ENCODE measurements at places on chromosomes 5 and 9.

- DNase-seq: no peak
Observed at GRCh38 chr9:128995791-128996190, 32.3 kb downstream of the SH3GLB2 start.

DNA sequence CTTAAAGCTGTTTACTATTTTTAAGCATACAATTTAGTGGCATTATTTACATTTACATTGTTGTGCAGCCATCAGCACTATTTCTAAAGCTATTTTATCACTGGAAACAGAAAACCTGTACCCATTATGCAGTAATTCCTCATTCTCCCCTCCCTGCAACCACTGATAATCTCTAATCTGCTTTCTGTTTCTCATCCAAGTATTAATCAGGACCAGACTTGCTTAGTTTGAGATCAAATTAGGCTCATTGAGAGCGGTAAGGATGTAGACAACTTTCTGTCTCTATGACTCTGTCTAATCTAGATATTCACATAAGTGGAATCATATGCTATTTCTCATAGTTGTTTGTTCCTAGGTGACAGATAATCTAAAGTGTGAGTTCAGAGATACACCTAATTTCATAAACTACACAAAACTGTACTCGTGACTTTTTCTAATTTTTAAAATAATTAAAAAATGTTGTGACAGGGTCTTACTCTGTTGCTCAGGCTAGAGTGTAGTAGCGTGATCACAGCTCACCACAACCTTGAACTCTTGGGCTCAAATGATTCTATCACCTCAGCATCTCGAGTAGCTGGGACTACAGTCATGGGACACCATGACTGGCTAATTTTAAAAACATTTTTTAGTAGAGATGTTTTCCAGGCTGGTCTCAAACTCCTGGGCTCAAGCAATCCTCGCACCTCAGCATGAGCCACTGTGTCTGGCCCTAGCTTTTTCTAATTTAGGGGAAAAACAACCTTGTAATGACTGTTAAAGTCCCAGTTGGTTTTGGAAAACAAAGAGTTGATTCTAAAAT, 37.6 kb downstream of the BDP1 start:
- DNase-seq: no peak

- DNase-seq: no peak
Observed at GRCh38 chr5:83001796-83002381, 75.3 kb downstream of the TMEM167A start.

- no peak for DNase-seq
Observed at GRCh38 chr5:179345433-179346321, at the start of gene ADAMTS2. Gene ADAMTS2, minus strand, starts transcription at chr5:179345461. Its CDS starts 133 bp downstream, at chr5:179345328.

DNA sequence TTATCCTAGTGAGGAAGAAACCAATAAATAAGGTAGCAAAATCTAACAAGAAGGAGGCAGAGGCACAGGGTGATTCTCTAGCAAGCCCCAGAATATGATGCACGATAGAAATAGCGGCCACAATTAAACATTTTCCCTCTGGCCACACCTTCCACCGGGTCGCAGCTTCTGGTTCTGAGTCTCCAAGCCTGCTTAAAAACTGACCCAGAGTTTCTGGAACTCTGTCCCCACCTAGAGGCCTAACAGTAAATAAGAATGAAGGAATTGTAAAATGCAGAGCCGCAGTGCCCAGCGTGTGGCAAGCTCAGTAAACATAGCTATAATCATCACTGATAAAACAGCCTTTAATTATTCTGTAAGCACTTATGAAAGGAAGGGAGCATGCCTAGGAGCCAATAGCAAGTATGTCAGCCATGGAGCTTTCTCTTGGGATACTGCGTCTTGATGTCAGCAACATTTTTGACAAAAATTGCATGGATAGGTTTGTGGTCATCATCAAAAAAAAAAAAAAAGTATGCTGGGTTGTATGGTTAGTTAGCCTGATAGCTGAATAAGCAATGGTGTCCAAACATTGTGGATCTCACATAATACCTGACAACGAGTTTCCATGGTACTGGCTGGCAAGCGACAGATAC, 465.5 kb downstream of the DNAH5 start:
- DNase-seq: no peak

GRCh38 chr5:56102889-56103288, 108.1 kb upstream of the IL6ST start:
- DNase-seq: no peak

GRCh38 chr9:5435912-5436311, 1.8 kb downstream of the PLGRKT start:
- no peak for DNase-seq

DNA sequence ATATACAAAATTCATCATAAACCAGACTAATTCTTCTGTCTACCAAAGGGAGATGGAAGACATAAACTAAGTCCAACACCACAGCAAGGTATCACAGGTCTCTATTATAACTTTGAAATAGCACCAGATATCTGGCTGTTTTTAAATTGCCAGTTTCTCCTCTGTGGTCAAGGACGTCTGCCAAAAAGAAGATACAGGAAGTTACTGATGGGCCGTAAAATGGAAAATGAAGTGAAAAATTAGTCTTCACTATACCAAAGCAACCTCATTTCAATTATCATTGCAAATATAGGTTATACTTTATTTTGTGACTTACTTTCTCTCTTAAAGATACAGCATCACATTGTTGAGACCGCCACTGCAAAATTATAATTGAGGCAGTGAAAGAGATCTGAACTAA, 225.5 kb downstream of the NDUFS4 start:
- no peak for DNase-seq

DNA sequence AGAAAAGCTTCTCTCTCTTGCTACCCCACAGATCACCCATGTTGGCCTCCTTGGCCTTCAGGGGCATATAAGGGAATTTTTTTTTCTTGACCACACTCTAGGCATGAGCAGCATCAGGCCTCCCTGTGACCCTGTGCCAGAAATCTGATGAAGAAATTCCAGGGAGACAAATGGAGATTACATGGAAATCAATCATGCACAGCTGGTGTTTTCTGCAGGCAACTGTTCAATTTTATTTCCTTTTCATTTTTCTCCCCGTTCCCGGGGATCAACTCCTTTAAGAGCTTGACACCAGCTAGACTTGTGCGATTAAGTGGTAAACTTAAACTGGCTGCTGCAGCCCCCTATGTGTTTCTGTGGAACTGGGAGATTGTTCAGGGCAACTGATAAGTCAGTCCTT, 59.3 kb downstream of the GALNT10 start:
- no peak for DNase-seq

DNA sequence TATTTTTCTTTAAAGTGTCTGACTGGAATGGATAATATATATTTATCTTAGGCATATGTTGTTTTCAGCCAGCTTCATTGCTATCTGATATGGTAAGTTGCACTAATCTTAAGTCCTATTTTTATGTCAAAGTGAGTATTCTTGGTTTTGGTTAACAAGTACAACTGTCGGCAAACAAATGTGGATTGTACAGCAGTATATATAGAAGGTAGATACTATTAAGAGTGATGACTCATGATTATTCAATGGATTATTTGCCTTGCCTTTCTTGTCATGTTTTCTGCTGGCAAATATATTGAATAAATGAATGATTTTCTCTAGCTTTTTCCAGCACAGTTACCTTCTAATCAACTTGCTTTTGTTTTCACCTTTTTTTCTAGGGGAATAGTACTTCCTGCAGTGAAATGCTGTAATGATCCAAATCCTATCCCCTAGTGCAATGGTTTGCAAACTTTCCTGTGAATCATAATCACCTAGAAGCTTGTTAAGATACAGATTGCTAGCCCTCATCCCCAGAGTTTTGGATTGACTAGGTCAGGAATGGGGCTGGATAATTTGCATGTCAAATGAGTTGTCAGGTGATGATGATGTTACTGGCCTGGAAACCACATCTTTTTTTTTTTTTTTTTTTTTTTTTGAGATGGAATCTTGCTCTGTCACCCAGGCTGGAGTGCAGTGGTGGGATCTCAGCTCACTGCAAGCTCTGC, 60.8 kb upstream of the ARRDC3 start:
- DNase-seq: no peak

DNA sequence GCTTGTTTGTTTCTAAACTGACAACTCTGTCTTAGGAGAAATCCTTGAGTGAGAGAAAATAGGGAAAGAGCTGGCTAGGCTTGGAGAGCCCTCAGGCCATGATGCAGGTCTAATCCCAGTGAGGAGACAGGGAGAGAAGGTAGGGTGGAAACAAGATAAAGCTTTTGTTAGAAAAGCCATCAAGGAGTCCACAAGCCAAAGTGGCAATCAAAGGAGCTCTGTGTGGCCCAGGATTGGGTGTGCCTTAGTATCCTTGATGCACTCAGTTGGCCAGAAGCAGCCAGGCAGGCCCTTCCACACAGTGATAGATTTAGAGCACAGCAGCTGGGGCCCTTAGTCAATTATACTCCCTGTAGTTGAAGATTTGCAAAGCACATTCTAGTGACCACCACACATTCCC, 73.9 kb downstream of the ALDH7A1 start:
- no peak for DNase-seq

DNA sequence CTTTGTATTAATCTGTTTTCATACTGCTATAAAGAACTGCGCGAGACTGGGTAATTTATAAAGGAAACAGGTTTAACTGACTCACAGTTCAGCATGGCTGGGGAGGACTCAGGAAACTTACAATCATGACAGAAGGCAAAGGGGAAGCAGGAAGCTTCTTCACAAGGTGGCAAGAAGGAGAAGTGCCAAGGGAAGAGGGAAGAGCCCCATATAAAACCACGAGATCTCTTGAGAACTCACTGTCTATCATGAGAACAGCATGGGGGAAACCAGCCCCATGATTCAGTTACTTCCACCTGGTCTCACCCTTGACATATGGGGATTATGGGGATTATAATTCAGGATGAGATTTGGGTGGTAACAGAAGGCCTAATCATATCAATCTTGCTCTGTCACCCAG, 60.9 kb upstream of the CHD1 start:
- DNase-seq: no peak

GRCh38 chr9:99360026-99360425, 137.9 kb downstream of the SEC61B start:
- DNase-seq: no peak

DNA sequence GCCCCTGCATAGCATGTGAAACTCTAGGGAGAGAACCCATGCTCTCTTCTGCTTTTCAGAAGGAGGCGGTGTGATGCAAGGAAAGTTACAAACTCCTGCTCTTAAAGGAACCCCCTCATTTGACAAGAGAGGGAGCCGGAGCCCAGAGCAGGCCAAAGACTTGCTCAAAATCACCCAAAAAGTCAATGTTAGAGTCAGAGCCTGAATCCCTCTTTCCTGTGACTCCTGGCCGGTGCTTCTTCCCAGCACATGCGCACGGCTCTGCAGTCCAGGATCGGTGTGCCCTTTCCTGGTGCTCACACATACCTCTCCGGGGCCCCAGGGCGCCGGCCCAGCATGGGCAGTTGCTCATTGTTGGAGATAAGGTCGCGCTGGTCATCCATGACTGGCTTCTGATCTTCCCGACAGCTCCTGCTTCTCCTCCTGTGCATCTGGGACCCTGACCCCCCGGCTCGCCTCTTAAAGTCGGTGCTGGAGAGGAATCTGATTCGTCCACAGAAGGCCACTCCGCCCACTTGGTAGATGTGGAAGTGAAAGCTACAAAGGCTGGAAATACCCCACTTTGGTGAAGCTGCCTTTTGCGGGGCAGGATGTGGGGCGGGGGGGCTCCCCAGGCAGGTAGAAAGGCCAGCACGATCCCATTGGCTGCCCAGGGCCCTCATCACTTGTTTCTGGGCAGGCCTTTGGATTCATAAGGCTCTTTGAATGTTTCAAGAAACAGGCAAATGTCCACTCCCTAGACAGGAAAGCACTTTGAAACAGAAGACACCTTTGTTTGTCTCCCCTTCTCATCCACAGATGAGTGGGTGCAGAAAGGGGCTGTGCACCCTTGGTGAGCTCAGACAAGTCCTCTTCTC, at the start of gene CD74:
TSS of gene CD74 (minus strand) at position 592 of the 857 bp plus-strand sequence. CDS start at position 431, 161 bp downstream.
- DNase-seq: peak; percentile 62

DNA sequence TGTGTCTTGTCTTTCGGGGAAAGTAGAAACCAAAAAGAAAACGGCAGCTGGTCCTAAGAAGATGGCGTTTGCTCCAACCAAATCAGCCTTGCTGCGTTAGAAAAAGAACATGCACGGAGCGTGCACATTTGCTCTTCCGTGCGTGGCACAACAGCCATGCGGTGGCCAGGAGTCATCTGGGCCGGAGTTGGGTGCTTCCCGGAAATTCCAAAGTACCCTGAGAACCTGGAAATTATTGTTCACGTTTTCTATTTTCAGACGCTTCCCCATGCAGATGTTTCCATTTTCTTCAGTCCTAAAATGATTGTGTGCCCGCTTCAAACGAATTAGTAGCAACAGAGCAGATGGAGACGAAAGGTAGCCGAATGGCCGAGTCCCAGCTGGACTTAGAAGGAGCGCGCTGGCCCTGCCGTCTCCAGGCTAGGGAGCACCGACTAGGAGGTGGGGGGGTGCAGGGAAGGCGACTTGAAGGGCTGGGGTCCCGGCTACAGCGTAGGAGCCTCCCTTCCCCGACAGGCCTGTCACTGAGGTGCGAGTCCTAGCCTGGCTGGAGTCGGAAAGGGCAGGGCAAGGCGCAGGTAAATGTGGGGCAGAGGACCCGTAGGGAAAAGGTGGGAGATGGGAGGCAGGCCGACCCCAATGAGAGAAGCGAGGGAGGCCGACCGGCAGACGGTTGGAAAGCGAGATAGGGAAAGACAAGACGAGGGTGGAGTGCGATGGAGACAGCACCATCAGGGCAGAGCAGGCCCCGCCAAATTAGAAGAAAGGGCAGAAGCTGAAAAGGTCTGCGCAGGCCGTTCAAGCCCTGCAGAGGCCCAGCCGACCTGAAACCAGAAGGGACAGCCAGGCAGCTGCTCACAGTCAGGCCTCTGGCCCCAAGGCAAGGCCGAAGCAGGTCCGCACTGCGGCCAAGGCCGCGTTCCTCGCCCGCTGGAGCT, 1.4 kb downstream of the BARX1 start:
- no peak for DNase-seq

- DNase-seq: no peak
Observed at GRCh38 chr5:113319256-113320053, 115.3 kb downstream of the TSSK1B start.

GRCh38 chr5:135208903-135209721, 175.1 kb upstream of the PITX1 start:
- no peak for DNase-seq

DNA sequence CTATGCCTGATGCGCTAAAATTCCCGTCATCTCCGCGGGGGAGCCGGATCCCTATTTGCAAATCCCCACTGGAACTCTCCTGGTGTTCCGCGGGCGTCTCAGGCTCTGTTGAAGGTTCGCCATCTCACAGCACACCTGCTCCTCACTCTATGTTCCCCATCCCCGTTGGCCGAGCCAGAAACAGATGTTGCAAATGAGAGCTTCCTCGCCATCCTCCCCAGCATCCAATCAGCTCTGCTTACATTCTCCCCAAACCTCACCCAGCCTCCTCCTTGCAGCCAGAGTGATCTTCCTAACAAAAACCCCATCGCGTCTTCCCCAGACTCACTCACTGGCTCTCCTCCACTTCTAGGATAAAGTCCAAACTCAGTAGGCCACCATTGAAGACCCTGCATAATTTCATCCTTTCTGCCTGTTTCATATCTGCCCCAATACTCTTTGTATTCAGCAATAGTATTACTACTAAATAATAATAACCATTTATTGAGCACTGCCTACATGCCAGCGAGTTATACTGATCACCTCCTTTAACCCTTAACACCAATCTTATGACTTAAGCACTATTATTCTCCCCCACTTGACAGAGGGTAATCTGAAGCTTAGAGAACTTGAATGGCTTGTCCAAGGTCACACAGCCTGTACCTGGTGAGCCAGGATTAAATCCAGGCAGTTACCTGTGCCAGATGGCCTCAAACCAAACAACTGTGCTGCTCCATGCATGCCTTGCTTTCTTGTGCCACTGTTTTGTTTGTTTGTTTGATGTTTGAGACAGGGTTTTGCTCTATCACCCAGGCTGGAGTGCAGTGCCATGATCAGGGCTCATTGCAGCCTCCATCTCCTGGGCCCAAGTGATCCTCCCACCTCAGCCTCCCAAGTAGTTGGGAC, 14.0 kb downstream of the AQP7 start:
- DNase-seq: no peak

Data from activated naive CD4-positive, alpha-beta T cell (primary cell).